ENCODE measurements at places on chromosomes 5 and 9. TPM values are rescaled to one million over a fixed set of nuclear protein-coding genes. Genes with fewer than 3 reads are reported as not detected.

PCDHA5 gene
- not detected for polyA plus RNA-seq

NRARP gene
- polyA plus RNA-seq, result not detected

BSPRY gene
- polyA plus RNA-seq, result not detected

EMB gene
- 0.20 TPM for polyA plus RNA-seq

GABRA6 gene
- polyA plus RNA-seq, result not detected

RLN1 gene
- not detected for polyA plus RNA-seq

PPP3R2 gene
- polyA plus RNA-seq, result not detected

CDX1 gene
- polyA plus RNA-seq, result not detected

PTGES gene
- polyA plus RNA-seq, result 22.0 TPM

SLC25A2 gene
- not detected for polyA plus RNA-seq

PCDHB2 gene
- polyA plus RNA-seq, result 4.4 TPM

IL9 gene
- polyA plus RNA-seq, result not detected

PCDHB3 gene
- polyA plus RNA-seq, result 0.23 TPM

GRCh38 chr9:87786423-87786822, 60.5 kb downstream of the CTSL start:
- no peak for DNase-seq

DNA sequence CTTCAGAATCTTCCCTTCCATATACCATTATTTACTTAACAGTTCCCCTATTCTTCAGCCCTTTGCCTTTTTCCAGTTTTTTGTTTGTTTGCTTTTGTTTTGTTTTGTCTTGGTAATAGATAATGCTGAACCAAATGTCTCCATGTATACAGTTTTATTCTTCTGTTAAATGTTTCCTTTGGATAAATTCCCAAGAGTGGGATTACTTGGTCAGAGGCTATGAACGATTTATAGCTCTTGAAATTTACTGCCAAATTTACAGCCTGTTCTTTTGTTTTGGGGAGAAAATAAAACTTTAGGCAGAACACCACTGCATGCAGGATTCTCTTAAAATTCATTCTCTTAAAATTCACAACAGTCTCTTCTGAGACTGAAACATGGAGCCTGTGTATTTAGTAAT, 38.6 kb downstream of the NR4A3 start:
- DNase-seq, result no peak

GRCh38 chr5:38420691-38421390, 135.6 kb downstream of the LIFR start:
- DNase-seq, result peak; percentile 85

DNA sequence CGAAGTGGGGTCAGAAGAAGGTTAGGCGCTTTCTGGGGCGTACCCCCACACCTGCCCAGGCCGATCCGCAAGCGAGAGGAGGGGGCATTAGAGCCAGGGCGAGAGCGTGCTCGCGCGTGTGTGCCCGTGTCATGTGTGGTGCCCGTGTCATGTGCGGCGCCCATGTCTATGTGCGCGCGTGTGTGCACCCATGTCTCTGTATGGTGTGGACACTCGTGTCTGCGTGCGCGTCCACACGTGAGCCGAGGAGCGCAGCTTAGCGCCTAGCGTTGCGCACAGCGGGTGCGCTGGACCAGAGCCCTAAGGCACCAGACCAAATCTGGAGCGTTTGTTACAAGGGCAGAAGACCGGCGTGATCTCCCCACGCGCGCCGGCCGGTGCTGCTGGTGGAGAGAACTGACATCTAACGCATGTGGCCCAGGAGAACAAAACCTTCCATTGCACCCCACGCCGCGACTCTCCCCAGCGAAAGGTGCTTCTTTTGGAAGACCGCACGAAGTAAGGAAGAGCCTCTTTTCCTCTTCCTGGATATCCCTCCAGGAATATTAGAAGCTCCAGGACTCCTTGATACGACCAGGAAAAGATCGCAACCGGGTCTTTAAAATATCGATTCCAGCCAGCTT, 644 bp downstream of the NIM1K start:
- peak; percentile 74 for DNase-seq

DNA sequence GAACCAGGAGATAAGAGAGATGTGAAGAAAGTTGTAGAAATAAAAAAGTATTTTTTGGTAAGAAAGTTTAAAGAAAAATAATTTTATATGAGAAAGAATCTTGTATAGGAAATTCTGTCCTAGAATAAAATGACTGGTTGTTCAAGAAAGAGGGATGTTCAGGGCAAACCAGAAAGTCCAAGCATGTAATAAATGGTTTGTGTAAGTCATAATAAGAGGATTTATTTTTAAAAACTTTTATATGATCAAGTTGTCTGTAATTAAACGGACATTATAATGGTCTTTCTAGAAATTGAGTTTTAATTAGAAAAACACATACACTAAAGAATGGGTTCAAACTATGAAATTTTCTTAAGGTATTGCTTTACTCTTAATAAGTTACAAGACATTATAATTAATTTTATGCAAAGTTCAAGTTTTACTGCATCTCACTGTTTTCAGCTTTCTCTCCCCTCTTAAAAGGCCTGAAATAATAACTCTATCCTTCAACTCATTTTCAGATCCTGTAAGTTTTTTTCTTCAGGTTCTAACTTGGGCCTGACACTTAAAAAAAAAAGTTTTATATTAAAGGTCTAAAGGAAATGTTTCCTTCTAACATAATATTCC, 56.1 kb upstream of the ZNF300 start:
- no peak for DNase-seq

GRCh38 chr9:21075484-21075883, 2.3 kb downstream of the IFNB1 start:
- no peak for DNase-seq

- DNase-seq, result no peak
Observed at GRCh38 chr5:177392765-177393164, 7.7 kb downstream of the PFN3 start.

GRCh38 chr5:138177941-138178515, 402 bp downstream of the BRD8 start:
- DNase-seq, result peak; percentile 68

GRCh38 chr9:96476013-96476412, 26.0 kb downstream of the HABP4 start:
- DNase-seq, result no peak

DNA sequence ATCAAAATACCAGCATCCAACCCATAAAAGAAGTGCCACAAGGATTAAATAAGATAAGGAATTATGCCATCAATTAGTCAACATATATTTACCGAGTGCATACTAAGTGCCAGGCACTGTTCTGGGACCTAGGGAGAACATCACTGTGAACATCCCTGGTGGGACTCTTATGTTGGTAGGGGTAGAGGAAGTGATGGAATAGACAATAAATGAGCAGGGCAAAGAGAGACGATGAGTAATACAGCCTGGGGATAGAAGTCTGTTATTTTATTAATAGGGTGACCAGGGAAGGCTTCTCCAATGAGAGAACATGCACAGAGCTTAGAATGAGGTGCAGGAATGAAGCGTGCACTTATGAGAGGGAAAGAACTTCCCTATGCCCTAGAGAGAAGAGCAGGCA, 47.4 kb upstream of the VLDLR start:
- DNase-seq, result peak; percentile 16

DNA sequence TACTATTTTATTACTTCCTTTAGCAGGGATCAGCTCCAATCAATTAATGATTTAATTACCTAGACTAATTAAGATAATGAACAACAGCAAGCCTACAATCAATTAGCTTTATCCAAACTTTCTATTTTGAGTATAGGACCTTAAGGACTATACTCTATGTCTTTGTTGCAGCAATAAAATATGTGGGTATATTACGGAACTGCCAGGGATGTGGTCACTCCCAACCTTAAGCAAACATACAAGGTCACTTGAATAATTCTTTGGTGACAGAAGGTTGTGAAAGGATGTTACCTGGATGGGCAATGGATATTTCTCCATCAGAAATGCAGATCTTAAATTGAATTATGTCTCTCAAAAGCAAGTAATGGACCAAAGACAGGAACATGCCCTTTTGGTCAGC, 907.4 kb upstream of the DMAC1 start:
- DNase-seq, result no peak

- peak; percentile 42 for DNase-seq
Observed at GRCh38 chr5:138504799-138505198, 38.2 kb downstream of the ETF1 start.

- DNase-seq, result peak; percentile 6
Observed at GRCh38 chr5:136979131-136979530, 520.0 kb downstream of the SPOCK1 start.

DNA sequence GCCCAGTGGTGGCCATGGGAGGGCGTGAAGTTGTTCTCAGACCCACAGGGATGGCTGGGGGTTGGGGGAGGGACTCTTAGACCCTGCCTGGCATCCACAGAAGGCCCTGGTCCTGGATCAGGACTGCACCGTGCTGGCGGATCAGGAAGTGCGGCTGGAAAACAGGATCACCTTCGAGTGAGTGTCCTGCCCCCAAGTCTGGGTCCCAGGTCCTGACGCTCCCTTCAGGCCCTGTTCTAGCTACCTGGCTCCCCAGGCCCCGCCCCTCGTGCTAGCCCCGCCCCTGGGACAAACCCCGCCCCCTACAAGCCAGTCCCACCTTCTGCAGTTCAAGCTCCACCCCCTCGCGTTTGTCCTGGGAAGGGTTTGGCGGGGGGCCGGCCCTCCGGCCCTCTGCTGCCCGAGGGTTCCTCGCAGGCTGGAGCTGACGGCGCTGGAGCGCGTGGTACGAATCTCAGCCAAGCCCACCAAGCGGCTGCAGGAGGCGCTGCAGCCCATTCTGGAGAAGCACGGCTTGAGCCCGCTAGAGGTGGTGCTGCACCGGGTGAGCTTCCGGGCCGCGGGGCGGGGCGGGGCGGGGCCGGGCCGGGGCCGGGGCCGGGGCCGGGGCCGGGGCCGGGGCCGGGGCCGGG, 12.9 kb downstream of the RGS14 start:
- DNase-seq, result peak; percentile 94

DNA sequence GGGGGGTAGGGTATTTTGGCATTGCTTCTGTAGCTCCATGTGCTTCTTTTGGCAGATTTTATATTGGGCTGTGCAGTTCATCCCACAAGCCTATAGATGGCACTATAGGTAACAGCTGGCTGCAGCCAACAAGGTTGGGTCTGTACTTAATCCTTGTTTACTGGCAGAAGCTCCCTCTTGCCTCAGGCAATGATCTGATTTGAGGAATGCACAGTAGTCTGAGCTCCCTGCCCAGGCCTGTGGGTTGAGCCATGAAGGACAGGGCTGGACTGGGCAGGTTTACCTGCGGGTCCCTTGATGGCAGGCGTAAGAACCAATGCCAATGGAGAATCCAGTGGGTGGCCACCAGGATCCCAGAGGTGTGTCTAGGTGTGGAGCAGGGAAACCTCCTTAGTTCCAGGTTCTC, 11.7 kb upstream of the OR1J2 start:
- peak; percentile 73 for DNase-seq

GRCh38 chr5:178192244-178192643, 5.1 kb upstream of the GMCL2 start:
- peak; percentile 34 for DNase-seq

DNA sequence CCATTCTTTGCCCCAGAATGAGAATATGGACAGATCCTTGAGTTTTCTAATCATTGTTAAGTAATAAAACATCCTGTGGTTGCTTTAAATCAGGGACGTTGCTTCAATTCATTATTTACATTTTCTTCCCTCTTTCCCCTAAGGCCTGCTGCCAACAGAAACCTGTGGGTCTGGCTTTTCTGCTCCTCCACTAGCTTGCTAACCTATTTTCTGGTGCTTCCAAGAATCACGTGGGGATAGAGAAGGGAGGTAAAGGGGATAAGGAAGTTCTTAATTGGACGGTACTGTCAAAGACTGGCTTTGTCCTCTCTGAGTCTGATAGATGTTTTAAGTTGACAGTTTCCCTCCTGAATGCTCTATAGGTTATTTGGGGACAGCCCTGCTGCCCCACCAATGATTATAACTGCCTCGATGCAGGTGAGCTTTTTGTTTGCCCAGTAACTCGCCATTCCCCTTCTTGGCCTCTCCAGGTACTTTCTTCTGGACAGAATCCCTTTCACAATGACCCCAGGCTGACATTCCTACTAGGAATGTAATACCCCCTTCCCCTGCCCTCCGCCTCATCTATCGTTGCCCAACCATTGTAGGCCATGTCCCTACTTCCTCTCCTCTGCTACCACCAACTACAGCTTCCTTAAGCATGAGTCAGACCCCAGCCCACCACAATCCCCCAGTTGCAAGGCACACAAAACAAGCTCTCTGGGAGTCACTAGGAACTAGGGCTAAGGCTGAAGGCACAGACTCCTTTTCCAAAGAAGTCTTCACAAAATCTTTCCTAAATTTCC, 19.9 kb upstream of the CPEB4 start:
- no peak for DNase-seq

DNA sequence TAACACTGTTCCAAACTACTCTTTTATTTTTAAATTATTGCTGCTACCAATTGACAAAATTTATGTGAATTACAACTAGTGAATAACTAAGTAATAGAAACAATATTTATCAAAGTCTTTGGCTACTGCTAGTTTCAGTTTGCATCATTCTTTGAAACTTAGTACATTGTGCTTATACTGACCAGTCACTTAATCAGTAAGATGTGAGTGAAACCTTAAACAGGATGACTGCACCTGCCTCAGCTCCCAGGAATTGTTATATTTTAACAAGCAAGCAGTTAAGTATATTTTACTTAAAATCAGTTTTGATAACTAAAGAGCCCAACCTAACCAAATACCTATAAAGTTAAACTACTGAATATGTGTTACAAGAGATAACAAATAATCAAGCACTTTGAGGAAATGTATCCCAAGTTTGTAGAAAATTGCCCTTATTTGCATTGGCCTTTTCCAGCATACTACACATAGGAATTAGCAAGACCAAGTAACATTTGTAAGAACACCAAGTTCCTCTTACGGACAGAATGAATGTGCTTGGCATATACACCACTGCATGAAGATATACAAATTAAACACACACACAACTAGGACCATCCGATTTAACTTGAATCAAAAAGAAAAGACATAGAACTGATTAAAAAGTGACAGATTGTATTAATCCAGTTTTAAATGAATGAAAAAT, 545.5 kb upstream of the DAB2 start:
- DNase-seq, result no peak

DNA sequence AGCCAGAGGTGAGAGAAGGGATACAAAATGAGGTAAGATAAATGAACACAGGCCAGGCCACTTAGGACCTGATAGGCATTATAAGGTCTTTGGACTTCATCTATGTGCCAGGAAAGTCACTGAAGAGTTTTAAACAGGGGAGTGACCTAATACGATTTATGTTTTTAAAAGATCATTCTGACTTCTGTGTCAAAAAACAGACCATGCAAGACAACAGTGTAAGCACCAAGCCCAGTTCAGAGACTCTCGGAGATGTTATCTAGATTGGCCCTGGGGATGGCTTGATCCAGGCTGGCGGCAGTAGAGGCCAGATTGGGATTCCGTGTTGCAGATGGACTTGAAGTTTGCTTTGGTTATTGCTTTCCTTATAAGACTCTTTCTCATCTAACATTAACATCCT, 43.0 kb upstream of the DPYSL3 start:
- no peak for DNase-seq

- DNase-seq, result no peak
Observed at GRCh38 chr9:90105773-90106172, 501.0 kb downstream of the GADD45G start.

- DNase-seq, result no peak
Observed at GRCh38 chr9:32882705-32883104, 99.4 kb downstream of the TMEM215 start.

DNA sequence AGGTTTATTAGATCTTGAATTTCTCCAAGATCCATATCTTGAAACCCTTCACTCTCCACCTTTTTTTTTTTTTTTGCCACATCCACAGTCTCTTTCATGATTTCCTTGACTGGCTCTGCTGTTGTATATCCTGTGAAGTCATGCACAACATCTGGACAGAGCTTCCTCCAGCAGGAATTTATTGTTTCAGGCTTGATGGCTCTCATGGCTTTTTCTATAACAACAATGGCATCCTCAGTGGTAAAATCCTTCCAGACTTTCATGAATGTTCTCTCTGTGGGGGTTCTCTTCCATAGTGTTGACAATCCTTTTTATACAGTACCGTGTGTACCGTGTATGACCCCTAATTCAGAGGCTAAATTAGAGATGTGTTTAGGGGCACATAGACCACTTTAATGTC, 24.0 kb downstream of the RANBP17 start:
- DNase-seq, result no peak

Measured in GM23248 (cell line).